Fibroblast of lung (primary cell): ENCODE measurements at places on chromosomes 2 and 18. TPM values are rescaled to one million over a fixed set of nuclear protein-coding genes. Genes with fewer than 3 reads are reported as not detected.

Gene OTOS
- total RNA-seq = not detected in 2 replicates

Gene MARCO
- total RNA-seq = not detected in 2 replicates

Gene METTL5
- 44.7 and 50.9 TPM in 2 replicates for total RNA-seq

Gene PAX3
- not detected in 2 replicates for total RNA-seq

Gene RGPD4
- total RNA-seq = under 0.01 TPM in 1 of 2 replicates, not detected in the other

Gene RIT2
- not detected in 2 replicates for total RNA-seq

Gene GLI2
- 3.3 TPM in 2 replicates for total RNA-seq

Gene CELF4
- total RNA-seq = 0.17 TPM in 1 of 2 replicates, not detected in the other

Gene KRTCAP3
- total RNA-seq = 0.33 TPM in 1 of 2 replicates, not detected in the other

Gene CYS1
- total RNA-seq = 1.5 and 5.1 TPM in 2 replicates

Gene CFAP65
- not detected in 2 replicates for total RNA-seq

Gene RPRM
- not detected in 2 replicates for total RNA-seq
